ENCODE measurements at places on chromosomes 7 and 10.

GRCh38 chr10:89869180-89869579 lies 167.8 kb downstream of the KIF20B start:
- DNase-seq = no peak

DNA sequence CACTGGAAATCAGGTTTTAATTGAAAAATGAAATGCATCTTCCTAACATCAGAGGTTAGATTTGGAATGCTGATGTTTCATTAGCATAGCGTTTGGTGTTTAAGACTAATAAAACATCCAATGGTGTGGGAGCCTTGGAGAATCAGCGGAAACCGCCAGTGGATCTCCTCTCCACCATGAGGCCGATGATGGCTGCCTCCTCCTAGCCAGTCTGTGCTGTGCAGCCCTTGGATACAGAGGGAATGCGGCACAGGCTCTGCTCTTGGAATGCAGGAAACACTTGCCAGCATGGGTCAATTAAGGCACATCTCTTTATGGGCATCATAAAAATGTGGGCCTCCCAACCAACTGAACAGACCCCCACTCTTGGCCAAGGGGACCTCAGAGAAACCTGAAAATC lies 259.9 kb downstream of the GLRX3 start:
- DNase-seq = no peak

DNA sequence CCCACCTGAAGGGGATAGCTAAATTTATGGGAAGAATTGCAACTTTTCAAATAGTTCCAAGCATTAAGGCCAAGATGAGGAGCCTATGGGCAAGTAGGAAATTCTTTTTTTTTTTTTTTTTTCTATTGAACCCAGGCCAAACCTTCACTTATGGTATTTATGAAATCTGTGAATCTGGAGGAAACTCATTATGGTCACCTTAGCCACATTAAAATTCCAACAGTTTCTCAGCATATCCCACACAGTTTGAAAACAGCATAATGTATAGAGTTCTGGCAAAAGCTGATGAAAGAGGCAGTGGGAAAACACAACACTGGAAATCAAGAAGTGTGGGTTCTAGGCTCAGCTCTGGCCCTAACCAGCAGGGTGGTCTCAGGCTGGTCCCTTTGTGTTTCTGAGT lies 236.9 kb downstream of the PTEN start:
- no peak for DNase-seq

GRCh38 chr7:36711256-36711655 lies 13.0 kb downstream of the AOAH start:
- no peak for DNase-seq

- no peak for DNase-seq
Measured at GRCh38 chr10:113004069-113004618, 54.1 kb downstream of the TCF7L2 start.

DNA sequence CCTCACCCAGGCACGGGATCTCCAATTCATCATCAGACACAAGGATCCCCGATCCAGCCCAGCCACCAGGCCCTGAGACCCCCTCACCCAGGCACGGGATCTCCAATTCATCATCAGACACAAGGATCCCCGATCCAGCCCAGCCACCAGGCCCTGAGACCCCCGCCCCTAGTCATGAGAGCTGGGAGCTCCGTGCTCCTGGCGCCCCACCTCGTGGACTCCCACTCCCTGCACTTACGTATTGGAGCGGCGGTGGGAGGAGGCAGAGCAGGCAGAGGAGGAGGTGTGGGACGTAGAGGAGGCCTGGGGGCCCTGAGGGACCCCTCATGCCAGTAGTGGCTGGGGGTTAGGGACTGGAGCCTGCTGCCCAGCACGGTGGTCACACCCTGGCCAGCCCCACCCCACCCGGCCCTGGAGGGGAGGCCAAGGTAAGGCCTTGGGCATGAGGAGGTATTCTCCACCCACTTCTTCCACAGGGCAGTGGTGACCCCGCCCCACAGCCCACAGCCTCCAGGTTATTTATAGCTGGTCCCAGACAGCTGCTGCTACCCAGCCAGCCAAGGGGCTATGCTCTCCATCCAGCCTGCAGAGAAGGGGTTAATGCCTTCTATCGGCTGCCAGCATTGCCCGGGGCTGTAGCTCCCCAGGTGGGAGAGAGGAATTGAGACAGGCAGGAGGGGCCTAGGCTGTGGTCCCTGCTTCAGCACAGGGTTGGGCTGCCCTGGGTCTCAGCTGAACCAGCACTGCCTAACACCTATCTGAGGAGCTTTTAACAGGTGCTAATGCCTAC lies 17.6 kb upstream of the CRHR2 start:
- no peak for DNase-seq

DNA sequence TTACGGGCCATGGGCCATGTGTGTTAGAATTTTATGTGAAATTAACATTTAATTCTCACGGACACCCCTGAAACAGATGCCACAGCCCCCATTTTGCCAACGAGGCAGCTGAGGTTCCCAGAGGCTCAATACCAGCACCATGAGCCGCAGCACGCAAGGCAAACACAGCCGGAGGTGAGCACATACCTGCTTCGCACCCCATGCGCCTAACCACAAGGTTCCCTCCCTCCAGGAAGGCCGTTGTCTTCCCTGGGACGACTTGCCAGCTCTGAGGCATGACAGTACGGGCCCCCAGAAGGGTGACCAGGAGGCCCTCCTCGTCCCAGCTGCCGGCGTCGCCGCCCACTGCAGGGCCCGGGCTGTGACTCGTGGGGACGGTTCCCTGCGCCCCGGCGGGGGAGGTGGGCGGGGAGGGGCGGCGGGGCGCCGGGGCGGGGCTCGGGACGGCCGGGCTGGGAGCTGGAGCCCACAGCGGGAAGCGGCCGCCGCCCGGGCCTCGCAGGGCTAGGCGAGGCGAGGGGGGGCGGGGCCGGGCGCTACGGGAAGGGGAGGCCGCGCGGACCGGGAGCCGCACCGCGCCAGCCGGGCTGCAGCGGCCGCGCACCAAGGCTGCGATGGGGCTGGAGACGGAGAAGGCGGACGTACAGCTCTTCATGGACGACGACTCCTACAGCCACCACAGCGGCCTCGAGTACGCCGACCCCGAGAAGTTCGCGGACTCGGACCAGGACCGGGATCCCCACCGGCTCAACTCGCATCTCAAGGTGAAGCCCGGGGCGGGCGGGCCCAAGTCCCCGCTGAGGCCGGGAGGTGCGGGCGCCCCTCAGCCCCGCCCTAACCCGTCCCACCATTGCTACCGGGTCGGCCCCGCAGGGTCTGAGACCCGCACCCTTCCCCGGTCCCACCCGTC lies at the start of gene CAV2:
TSS of gene CAV2 (plus strand) at position 571 of the 910 bp plus-strand sequence. CDS start at position 615, 44 bp downstream.
- DNase-seq = no peak

DNA sequence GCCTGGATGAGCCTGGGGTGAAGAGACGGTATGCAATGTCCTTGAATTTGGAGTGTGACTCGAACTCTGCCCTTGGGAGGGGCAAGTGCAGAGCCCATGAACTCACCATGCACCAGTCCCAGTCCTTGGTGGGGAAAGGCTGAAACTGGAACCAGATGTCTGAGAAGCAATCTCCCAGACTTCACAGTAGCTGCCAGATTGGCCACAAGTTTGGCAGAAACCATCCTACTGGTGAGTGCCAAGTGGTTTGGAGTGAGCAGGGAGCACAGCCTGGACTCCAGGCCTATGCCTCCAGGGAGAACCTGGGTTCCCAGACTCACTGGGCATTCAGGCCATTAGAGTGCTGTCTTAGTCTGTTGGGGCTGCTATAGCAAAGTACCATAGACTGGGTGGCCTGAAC lies 99.6 kb upstream of the LYZL1 start:
- no peak for DNase-seq

- DNase-seq = no peak
Measured at GRCh38 chr10:98617906-98618520, 171.3 kb upstream of the HPS1 start.

DNA sequence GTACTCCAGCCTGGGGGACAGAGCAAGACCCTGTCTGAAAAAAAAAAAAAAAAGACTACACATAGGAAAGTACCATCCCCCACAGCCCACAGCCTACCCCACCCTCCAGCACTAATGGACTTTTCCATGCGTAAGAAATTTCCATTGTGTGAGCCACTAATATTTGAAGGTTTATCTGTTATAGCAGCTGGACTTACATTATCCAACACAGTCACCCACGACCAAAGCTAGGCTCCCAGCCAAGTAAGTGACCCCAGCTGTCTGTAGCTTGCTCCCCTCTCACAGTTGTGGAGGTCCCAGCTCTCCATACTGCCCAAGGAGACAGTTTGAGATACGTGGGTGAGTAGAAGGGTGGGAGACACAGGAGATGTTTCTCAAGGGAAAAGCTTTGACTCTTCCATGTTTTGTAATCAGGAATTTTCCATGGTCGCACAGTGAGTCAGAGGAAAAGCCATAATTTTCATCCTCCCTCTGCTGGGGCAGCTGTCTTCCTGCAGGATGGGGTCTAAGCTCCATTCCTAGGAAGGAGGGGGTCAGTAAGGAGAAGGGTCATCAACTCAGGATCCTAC lies 57.4 kb downstream of the CAV1 start:
- no peak for DNase-seq

DNA sequence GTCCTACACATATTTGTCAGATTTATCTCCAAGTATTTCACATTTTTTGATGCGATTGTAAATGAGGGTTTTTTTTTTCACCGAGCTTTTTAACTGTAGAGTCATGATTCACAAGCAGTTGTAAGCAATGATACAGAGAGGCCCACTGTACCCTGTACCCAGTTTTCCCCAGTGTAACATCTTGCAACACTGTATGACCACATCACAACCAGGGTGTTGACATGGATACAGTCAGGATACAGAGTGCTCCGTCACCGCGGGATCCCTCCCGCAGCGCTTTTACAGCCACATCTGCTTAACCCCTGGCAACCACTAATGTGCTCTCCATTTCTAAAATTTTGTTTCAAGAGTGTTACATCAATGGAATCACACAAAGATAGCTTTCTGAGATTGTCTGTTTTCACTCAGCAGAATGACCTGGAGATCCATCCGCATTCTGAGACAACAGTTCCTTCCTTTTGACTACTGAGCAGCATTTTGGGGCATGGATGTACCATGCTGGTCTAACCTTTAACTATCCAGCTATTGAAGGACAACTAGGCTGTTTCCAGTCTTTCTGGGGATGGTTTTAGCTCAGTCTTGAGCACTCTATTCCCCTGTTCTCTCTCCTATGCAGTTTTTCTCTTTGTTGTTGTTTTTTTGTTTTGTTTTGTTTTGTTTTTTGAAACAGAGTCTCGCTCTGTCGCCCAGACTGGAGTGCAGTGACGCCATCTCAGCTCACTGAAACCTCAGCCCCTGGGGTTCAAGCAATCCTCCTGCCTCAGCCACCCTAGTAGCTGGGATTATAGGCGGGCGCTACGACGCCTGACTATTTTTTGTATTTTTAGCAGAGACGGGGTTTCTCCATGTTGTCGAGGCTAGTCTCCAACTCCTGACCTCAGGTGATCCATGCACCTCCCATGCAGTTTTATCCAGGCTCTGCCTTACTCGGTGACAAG lies 25.9 kb downstream of the GPRIN2 start:
- no peak for DNase-seq

GRCh38 chr7:156964971-156965370 lies 15.5 kb downstream of the NOM1 start:
- DNase-seq = no peak

Data from stimulated activated CD8-positive, alpha-beta memory T cell treated with anti-CD3 and anti-CD28 coated beads, Interleukin-2, amount 100 ng/mL, for 48 hours (primary cell).